ENCODE measurements at places on chromosomes 13 and 19. TPM values are rescaled to one million over a fixed set of nuclear protein-coding genes. Genes with fewer than 3 reads are reported as not detected.

- H3K27me3 ChIP-seq, result no peaks in the 10 kb centered on the region
- no peaks in the 10 kb centered on the region for H3K4me1 ChIP-seq
- H3K36me3 ChIP-seq, result no peaks in the 10 kb centered on the region
- no peak for DNase-seq
Measured at GRCh38 chr13:44870456-44870929, 118.8 kb downstream of the NUFIP1 start.

DNA sequence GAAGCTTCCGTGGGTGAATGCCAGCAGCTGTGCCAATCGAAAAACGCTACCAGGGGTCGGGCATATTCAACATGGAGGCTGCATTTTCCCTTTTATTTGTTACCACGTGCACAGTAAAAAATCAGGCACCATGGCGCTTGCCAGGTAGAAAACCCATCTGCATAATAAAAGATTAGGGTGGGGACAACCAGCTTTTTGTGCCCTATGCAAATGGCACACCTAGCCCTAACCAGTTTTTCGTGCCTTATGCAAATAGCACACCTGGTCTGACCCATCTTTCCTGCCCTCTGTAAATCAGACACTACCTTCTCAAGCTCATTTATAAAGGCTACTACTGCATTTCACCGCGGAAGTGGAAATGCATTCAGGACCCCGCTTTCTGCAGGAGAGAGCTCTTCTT is 62.1 kb upstream of the FREM2 start:
- H3K36me3 ChIP-seq, result no peaks in the 10 kb centered on the region
- H3K27me3 ChIP-seq, result no peaks in the 10 kb centered on the region
- H3K27ac ChIP-seq, result no peak overlapping the region
- no peaks in the 10 kb centered on the region for H3K4me1 ChIP-seq
- H3K4me3 ChIP-seq, result no peak overlapping the region
- no peak for DNase-seq

DNA sequence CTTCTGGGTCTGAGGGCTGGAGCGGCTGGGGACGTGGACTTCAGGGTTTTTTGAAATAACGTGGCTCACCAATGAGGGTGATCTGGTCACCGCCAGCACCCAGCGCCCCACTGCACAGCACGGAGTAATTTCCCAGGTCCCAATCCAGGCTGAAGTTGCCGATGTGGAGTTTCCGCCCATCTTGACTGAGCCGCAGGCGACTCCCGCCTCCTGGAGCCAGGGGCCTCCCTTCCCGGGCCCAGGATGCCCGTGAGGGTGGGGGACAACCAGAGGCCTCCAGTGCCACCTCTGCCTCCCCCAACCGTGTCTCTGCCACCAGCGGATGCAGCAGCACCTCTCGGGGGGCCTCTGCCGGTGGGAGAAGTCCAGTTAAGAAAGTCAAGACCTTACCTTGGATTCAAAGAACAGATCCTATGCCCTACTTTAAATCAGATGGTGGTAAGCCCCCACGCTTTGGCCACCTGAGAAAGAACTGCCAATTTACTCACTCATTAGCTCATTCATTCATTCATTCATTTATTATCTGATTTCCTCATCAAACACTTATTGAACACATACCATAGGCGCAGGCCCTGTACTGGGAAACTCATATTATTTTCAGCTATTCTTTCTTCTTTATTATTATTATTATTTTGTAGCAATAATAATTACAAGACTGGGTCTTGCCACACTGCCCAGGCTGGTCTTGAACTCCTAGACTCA is 3.9 kb downstream of the VSIG10L start:
- H3K4me1 ChIP-seq, result peaks cover 2% of the 10 kb centered on the region
- no peak overlapping the region for H3K27ac ChIP-seq
- H3K4me3 ChIP-seq, result no peak overlapping the region
- DNase-seq, result no peak
- H3K36me3 ChIP-seq, result no peaks in the 10 kb centered on the region

DNA sequence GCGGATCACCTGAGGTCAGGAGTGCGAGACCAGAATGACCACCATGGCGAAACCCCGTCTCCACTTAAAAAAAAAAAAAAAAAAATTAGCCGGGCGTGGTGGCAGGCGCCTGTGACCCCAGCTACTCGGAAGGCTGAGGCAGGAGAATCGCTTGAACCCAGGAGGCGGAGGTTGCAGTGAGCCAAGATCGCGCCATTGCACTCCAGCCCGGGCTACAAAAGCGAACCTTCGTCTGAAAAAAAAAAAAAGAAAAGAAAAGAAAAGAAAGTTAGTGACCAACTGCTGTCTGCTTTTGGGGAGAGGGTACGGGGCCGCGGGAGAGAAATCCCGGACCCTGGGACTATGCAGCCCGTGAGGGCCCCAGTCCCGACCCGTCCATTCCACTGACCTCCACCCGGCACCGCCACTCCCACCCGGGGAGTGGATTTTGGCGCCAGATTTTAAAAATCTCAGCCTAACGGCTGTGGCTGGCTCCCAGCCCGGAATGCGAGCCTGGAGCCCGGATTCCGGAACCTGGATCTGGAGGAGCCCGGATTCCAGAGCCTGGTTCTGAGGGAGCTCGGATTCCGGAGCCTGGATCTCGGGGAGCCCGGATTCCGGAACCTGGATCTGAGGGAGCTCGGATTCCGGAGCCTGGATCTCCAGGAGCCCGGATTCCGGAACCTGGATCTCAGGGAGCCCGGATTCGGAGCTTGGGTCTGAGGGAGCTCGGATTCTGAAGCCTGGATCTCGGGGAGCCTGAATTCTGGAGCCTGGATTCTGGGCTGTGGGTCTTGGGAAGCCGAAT is 6.1 kb upstream of the LMNB2 start:
- no peak overlapping the region for H3K4me3 ChIP-seq
- H3K27ac ChIP-seq, result no peak overlapping the region
- no peaks in the 10 kb centered on the region for H3K27me3 ChIP-seq
- H3K4me1 ChIP-seq, result peaks cover 19% of the 10 kb centered on the region
- DNase-seq, result no peak

DNA sequence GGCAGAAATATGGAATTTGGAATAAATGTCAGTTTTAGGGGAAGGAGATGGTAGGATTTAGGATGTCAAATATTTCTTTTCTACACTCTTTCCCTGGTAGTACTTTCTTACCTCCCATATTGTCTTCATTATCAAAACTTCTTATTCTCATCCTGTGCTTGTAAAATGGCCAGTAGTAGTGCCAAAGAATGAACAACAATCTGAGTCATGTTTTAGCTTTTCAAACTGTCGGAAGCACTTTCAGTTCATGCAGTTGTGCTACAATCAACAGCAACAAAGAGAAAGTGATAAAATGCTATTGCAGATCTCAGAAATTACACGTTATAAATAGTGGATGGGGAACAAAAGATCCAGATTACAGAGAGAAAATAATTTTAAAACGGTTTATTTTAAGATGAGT is 193.7 kb upstream of the RXFP2 start:
- H3K27me3 ChIP-seq, result peaks cover 2% of the 10 kb centered on the region
- no peak overlapping the region for H3K4me3 ChIP-seq
- H3K27ac ChIP-seq, result no peak overlapping the region
- H3K4me1 ChIP-seq, result no peaks in the 10 kb centered on the region
- H3K36me3 ChIP-seq, result no peaks in the 10 kb centered on the region
- no peak for DNase-seq

Gene GPR18
- 15.2 TPM for total RNA-seq

- H3K4me3 ChIP-seq, result no peak overlapping the region
- H3K4me1 ChIP-seq, result no peaks in the 10 kb centered on the region
- DNase-seq, result no peak
- no peaks in the 10 kb centered on the region for H3K36me3 ChIP-seq
- no peaks in the 10 kb centered on the region for H3K27me3 ChIP-seq
Measured at GRCh38 chr13:63696055-63696454, 2280.4 kb upstream of the PCDH20 start.

Gene CYP2A6
- 1.1 TPM for total RNA-seq

DNA sequence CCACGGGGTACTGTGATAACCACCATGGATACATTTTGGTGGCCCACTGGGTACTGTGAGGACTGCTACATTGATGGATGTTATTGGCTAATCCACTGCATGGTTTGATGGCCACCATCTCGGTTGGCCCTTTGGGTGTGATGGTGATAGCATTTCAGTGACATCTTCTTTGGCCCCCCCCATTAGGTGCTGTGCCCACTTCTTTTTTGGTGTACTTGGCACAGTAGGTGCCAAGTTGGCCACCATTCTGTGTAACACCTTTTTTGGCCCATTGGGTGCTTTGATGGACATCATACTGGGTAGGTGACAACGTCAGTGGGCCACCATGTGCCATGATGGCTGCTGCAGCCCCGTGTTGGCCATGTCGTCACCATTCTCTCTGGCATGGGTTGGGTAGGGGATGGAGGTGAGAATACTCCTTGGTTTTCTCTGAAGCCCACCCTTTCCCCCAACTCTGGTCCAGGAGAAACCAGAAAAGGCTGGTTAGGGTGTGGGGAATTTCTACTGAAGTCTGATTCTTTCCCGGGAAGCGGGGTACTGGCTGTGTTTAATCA is 9.2 kb downstream of the FOXA3 start:
- no peak overlapping the region for H3K27ac ChIP-seq
- H3K4me1 ChIP-seq, result peaks cover 2% of the 10 kb centered on the region
- H3K27me3 ChIP-seq, result no peaks in the 10 kb centered on the region
- H3K4me3 ChIP-seq, result no peak overlapping the region

Gene TSKS
- total RNA-seq, result 0.23 TPM

Gene SELENOV
- total RNA-seq, result not detected

Gene GNG7
- 7.2 TPM for total RNA-seq

DNA sequence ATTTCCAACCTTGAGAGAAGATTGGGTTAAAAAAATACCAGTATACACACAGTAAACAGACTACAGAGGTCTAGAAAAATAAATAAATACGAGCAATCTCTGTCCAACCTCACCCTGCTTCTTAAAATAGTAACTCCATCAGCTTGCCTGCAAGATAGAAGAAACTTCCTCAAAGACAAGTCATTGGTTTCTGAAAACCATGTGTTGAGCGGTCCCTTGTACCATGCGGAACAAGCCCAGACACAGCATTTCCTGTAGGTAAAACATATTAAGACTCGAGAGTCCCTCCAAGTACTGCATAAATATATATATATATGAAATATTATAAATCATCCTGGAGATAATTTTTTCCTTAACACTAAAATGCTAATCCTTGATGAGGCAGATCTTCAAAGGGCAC is 157.4 kb downstream of the MZT1 start:
- DNase-seq, result no peak
- H3K27ac ChIP-seq, result no peak overlapping the region
- H3K27me3 ChIP-seq, result no peaks in the 10 kb centered on the region

Gene ZNF559
- total RNA-seq, result 14.5 TPM

Measured in T-cell (primary cell).